Urinary bladder (tissue), 4 donors: ENCODE measurements at places on chromosomes 11 and 22. TPM values are rescaled to one million over a fixed set of nuclear protein-coding genes. Genes with fewer than 3 reads are reported as not detected.

GRCh38 chr22:36830601-36831000 is 13.8 kb upstream of the PVALB start:
- DNase-seq: no peak

The C11orf86 gene
- total RNA-seq: not detected

The SESN3 gene
- total RNA-seq: 165 TPM

DNA sequence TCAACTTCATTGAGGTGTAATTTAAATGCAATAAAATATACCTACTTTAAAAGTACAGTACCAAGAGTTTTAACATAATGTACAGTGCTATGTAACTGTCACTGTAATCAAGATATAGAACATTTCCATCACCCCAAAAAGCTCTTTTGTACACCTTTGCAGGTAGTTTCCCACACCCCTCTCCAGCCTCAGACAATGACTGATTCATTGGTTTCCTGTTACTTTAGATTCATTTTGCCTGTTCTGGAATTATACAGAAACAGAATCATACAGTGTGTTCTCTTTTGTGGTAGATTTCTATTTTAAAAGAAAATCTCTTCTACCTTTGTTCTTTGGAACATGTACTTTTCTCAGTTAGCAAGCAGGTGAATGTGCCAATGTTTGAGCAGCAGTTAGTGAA is 38.2 kb downstream of the SHISA8 start:
- DNase-seq: no peak

DNA sequence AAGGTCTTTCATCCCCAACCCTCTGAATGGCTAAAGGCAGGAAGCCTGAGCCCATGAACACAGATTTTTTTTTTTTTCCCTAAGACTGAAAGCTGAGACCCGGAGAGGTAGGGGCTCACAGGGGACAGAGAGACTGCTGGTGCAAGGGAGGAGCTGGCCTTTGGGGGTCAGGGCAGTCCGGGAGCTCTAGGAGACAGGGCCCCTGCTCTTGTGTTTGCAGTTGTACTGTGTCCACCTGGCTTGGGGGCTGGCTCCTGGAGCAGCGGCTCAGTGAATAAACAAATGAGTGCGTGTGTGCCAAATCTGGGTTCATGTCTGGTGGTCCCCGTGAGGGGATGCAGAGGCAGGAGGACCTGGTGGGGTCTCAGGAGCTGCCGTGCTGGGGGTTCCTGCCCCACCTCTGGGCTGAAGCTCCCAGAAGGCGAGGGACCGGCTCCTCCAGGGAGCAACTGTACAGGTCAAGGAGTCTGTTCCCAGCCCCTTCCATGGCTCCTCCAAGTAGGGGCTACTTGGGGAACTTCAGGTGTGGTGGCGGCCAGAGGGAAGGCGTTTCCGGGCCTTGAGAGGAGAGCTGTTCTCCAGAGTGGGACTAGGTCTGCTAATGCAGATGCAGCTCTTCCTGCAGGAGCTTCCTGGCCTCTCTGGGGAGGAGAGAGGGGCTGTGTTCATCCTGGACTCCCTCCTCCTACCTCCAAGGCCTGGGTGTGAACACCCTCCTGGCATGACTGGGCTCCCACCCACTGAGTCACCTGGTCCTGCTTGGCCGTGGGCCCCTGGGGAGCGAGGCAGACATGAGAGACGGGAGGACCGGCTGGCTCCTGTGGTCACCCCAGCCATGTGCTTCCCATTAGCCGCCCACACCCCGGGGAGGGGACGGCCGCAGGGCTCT is 57.6 kb downstream of the FBXO7 start:
- DNase-seq: no peak

GRCh38 chr11:118276422-118276821 is 12.3 kb upstream of the MPZL2 start:
- no peak for DNase-seq

GRCh38 chr11:108926171-108926840 is 261.4 kb downstream of the DDX10 start:
- no peak for DNase-seq
